ENCODE measurements at places on chromosomes 6 and 20.

DNA sequence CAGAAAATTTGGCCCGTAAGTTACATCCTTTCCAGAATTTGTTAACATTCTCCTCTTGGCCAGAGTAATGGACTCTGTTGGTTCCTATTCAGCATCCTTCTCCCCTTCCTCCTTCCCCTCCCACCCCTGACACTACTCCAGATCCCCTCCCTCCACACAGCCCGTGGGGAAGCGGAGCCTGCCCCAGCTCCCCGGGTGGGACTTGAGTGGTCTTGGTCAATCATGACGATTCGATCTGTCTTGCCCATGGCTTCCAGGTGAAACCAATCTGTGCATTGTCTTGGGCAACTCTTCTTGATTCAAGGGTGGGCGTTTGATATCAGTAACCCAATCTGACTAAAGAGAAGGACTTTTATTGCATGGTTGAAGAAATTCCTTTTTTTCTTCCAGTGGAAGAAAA, 143.9 kb downstream of the ANKRD60 start:
- no peak for DNase-seq

- no peak for DNase-seq
These were observed 121.0 kb downstream of the QRSL1 start for GRCh38 chr6:106750142-106750918.

DNA sequence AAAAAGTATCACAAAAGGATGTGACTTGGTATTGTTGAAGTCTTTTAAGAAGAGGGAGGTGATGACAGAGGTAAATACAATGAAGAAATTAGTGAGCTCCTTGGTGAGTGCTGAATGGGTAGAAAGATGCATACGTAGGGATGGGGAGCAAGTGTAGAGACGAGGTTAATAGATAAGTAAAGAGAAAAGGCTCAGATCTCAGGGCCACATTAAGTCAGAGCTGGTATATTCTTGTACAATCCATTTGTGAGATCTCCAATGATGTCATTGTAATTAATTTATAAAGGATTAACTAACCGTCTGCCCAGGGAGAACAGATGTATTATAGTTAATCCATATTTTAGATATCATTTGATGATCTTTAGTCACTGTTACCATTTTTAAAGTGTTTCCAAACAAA, 43.4 kb downstream of the SMPDL3A start:
- DNase-seq: no peak

GRCh38 chr6:1810880-1811279, 201.2 kb downstream of the FOXC1 start:
- DNase-seq: no peak

GRCh38 chr6:4301871-4302270, 166.5 kb upstream of the ECI2 start:
- no peak for DNase-seq

DNA sequence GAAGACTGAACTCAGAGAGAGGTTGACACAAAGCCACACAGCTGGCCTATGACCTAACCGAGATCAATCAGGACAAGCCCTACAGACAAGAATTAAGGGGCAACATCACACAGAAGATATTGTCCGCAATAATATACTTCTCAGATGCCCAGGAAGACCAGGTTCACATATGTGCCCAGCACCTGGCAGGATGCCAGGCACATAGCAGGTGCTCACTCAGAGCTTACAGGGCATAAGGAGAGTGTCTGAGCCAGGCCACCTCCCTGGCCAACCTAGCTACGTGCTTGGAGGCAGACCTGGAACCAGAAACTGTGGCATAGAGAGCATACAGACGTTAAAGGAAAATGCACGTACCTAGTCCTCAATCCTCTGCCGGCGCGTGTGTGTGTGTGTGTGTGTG, 87.0 kb upstream of the LRFN2 start:
- no peak for DNase-seq

GRCh38 chr20:64233725-64234124, 21.8 kb upstream of the PCMTD2 start:
- DNase-seq: no peak

GRCh38 chr20:23148731-23149570, 62.8 kb upstream of the CD93 start:
- DNase-seq: no peak

DNA sequence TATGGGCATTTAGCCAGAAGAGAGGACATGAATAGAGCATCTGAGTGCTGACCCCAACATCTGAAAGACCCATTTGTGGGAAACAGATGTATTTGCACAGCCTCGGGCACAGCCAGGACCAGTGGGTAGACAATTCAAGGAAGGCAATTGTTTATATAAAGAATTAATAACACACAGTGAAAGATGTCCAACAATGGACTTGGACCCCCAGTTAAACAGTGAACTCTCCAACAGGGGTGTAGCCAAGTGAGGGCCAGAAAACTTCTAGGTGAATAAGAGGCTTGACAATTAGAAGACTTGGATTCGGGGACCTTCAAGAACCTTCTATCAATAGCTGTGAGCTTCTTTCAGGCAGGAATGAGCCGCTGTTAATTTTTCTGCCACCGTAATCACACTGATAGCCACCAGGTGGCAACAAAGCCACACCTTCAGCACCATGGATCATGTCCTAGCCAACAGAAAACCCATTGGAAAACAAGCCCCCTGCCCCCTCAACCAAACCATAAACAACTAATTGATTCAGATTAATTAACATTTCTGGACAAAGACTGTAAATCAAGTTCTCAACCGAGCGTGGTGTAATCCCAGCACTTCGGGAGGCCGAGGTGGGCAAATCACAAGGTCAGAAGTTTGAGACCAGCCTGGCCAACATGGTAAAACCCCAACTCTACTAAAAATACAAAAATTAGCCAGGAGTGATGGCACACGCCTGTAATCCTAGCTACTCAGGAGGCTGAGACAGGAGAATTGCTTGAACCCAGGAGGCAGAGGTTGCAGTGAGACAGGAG, 8.8 kb upstream of the SRSF6 start:
- no peak for DNase-seq

- no peak for DNase-seq
These were observed 196.5 kb downstream of the BACH2 start for GRCh38 chr6:90100059-90100665.

GRCh38 chr6:157516319-157517026, 135.5 kb downstream of the ZDHHC14 start:
- no peak for DNase-seq
